Activated CD8-positive, alpha-beta T cell treated with anti-CD3 and anti-CD28 coated beads for 36 hours (primary cell): ENCODE measurements at places on chromosomes 16 and 17.

DNA sequence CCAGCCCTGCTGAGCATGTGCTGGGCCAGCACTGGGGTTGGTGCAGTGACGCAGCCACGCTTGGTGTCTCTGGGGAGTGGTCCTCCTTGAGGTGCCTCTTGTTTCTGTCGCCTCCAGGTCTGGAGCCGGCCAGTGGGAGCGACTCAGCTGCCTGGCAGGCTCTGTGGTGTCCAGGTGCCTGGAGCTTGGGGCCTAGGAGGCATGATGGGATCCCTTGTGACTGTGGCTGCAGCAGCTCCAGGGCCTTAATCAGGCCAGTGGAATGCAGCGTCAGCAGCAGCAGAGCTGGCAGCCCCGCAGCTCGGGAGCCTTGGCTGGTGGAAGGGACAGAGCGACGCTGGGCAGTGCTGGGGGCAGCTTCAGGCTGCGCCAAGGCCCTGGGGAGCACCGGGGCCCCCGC is 74.7 kb upstream of the CIBAR2 start:
- no peaks in the 10 kb centered on the region for H3K4me1 ChIP-seq
- H3K4me3 ChIP-seq, result no peak overlapping the region
- peaks cover 6% of the 10 kb centered on the region for H3K27me3 ChIP-seq
- H3K36me3 ChIP-seq, result no peaks in the 10 kb centered on the region
- DNase-seq, result no peak
- H3K27ac ChIP-seq, result no peak overlapping the region

- H3K36me3 ChIP-seq, result peaks cover 8% of the 10 kb centered on the region
- DNase-seq, result peak; percentile 15
- no peaks in the 10 kb centered on the region for H3K27me3 ChIP-seq
- H3K4me3 ChIP-seq, result no peak overlapping the region
- H3K27ac ChIP-seq, result no peak overlapping the region
Measured at GRCh38 chr16:27642756-27643155, 92.8 kb downstream of the KATNIP start.

DNA sequence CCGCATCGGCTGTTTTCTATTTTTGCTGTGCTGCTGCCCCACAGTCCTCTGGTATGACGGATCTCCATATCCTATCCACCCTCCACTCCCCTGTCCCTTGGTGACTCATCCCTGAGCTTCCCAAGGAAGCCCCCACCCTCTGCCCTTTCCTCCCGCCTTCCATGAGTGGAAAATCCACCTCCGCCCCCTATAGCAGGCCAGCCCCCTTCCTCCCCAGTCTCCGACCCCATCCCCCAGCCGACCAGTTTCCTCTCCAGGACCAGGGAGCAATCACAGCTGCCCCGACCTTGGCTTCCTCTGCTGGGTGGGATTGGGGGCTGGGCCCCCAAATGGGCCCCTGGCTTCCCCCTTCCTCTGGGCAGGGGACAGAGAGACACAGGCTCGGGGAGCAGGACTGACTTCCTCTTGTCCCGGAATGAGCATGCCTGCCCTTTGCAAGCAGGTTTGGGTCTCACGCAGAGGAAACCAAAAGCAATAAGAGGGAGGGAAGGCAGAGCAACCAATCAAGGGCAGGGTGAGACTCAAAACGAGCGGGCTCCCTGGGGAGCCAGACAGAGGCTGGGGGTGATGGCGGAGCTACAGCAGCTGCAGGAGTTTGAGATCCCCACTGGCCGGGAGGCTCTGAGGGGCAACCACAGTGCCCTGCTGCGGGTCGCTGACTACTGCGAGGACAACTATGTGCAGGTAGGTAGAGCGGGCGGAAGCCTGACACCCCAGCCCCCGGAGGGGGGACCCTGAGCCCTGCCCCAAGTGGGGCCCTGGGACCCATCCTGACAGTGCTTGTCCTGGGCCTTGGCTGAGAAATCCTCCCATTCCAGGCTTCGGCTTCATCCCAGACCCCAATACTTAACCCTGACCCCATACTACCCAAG is at the start of the genes ABI3 and GNGT2:
TSS of gene ABI3 (plus strand) at position 550 of the 872 bp plus-strand sequence. CDS start at position 568, 18 bp downstream.
TSS of gene GNGT2 (minus strand) at position 417 of the 872 bp plus-strand sequence. CDS start 3,152 bp downstream, outside the sequence.
- H3K27ac ChIP-seq, result peak within 1 kb of the TSS; percentile 95
- H3K36me3 ChIP-seq, result peaks cover 32% of the 10 kb centered on the region
- H3K4me3 ChIP-seq, result peak within 1 kb of the TSS; percentile 79
- peaks cover 56% of the 10 kb centered on the region for H3K4me1 ChIP-seq
- no peaks in the 10 kb centered on the region for H3K27me3 ChIP-seq

GRCh38 chr16:30998852-30999761 is 11.3 kb downstream of the STX1B start:
- no peak overlapping the region for H3K27ac ChIP-seq
- H3K4me1 ChIP-seq, result peaks cover 11% of the 10 kb centered on the region
- no peaks in the 10 kb centered on the region for H3K36me3 ChIP-seq
- DNase-seq, result no peak
- no peak overlapping the region for H3K4me3 ChIP-seq

- no peaks in the 10 kb centered on the region for H3K4me1 ChIP-seq
- no peaks in the 10 kb centered on the region for H3K27me3 ChIP-seq
- H3K27ac ChIP-seq, result no peak overlapping the region
Measured at GRCh38 chr16:12347365-12347764, 370.8 kb downstream of the SNX29 start.
